CMK (cell line): ENCODE measurements at places on chromosomes 16 and 17.

DNA sequence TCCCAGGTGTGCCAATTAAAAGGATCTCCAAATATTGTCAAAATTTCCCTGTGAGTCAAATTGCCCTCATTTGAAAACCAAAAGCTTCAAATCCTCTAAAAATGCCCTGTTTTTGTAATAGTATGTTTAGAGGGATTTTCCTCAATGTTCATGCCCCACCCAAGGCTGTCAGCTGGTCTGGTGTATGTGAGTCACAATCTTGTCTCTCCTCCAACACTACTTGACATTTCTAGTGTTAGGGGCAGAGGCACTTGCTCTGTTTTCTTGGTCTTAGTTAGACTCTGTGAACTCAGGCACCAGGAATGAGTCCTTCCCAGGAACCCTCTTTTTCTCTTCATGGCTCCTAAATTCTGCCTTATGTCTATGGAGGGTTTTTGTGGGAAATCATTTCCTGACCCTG is 634.8 kb downstream of the KCNJ2 start:
- no peak for DNase-seq

GRCh38 chr17:35239823-35240222 is 3.0 kb upstream of the SLFN5 start:
- no peak for DNase-seq

- no peak for DNase-seq
Observed at GRCh38 chr16:65948361-65948760, 418.1 kb upstream of the CDH5 start.

GRCh38 chr17:29133121-29133713 is 47.0 kb downstream of the MYO18A start:
- no peak for DNase-seq

GRCh38 chr16:70724146-70725023 is 38.5 kb upstream of the MTSS2 start:
- DNase-seq, result no peak

DNA sequence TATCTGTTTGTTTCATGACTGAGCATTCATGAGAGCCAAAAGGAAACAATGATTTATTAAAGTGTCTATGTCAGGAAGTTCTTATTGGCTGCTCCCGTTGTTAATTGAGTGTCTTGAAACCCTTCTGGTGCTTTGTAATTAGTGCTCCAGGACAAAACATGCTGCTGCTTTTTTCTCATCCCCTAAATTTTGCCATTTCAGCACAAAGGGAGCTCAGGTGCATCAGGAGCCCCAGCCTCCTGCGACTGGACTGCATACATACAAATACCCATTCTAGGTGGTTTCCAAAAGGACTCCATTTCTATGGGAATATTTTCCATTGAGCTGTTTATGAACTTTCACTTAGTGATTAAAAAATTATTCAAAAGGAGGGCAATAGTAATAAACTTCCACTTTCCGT is 354.0 kb downstream of the CDH13 start:
- DNase-seq, result no peak

DNA sequence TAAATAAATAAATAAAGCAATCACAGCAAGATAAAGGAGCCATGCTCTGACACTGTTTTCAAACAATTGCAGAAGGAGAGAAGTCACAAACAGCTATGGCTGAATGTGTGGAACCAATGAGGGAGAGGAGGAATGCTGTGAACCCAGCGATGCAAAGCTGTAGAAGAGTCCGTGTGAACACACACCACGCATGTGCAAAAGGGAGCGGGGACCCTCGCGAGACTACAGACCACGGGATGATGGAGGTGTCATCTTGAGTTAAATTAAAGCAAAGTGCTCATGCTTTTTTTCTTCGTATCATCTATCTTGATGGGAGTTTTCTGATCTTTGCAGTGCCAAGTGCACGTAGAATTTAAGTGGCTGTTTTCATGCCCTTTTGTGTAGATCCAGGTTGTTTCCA is 123.8 kb upstream of the CDH5 start:
- no peak for DNase-seq

- no peak for DNase-seq
Observed at GRCh38 chr17:15184872-15185624, 80.1 kb downstream of the PMP22 start.

GRCh38 chr17:53942436-53942835 is 119.7 kb downstream of the KIF2B start:
- DNase-seq, result no peak

DNA sequence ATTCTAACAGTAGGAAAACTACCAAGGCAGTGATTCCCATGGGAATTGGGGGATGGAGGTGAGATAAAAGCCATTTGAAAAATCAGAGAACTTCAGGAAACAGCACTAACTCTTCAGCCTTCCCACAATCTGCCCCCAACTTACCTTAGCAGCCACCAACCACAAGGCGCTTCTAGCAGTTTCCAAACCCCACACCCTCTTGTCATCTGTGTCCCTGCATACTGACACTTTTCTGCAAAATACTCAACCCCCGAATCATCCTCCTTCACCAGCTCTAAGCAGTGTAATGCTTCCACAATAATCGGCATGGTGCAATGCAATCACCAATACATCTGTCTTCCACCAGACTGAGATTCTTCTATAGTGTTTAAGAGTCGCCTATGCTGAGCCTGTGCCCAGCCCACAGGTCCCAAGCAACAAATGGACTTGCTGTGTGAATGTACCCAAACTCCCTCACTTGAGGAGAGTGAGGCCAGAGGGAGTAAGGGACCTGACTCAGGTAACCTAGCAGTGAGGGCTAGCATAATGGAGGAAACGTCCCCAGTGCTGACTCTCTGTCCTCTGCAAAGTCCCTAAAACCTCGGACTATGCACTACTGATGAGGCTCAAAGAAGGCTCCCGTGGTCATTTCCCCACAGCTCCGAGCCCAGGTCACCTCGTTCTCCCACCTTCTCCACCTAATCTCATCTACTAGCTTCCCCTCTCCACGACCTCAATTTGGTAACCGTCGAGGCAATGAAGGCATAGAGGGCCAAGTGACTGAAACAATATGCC is 943 bp downstream of the DYNC1LI2 start:
- DNase-seq, result no peak

GRCh38 chr17:82204831-82205719 is 7.6 kb downstream of the CCDC57 start:
- no peak for DNase-seq

DNA sequence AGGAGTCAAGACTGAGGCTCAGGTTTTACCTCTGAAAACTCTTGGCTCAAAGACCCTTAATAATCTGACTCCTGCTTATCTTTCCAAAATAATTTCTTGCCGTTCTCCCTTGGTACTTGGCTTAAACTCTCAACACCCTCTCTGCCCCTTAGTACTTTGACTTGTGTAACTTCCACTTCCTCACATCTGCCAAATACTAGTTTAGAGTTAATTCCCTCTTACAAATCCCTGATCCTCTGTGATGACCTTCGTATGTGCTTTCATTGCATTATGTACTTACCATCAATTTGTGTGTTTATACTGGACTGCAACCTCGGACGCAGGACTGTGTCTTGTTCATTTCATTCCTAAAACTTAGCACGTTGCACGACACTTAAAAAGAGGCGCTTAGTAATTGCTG is 35.2 kb downstream of the ZNF207 start:
- DNase-seq, result no peak

DNA sequence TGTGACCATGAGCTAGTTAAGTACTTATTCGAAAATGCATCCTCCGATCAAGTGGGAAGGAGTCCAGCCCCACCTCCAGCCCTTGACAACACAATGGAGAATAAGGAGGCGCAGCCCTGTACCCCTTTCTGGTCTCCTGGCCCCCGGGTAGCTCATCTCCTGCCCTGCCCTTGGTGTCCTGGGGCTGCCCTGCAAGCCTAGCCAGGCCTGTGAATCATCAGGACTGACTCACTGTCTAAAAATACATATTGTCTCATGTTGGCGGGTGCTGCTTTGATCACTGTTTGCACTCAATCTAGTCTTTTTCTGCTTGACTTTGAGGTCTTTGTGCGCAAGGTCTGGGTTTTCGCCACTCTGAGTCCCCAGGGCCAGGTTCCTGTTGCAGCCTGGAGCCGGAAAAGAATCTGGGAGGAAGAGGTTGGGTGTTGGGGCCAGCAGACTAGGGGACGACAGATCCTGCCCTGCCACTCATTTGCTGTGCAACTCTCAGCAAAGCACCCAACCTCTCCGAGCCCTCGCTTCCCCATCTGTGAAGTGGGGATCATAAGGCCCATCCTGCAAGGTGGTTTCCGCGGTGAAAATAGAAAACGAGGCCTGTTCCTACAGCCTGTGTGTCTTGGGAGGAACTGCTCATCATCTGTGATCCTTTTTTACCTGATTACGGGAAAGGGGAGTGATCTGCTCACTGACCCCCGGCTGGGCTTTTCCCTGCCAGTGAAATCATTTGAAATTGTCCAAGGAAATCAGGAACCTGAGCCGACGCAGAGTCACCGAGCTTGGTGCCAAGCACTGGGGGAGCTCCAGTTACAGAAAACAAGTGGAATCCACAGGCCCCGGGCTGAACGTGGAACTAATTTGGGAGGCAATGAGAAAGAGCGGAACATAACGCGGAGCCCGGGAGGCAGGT is 230.4 kb downstream of the PARN start:
- DNase-seq, result no peak

DNA sequence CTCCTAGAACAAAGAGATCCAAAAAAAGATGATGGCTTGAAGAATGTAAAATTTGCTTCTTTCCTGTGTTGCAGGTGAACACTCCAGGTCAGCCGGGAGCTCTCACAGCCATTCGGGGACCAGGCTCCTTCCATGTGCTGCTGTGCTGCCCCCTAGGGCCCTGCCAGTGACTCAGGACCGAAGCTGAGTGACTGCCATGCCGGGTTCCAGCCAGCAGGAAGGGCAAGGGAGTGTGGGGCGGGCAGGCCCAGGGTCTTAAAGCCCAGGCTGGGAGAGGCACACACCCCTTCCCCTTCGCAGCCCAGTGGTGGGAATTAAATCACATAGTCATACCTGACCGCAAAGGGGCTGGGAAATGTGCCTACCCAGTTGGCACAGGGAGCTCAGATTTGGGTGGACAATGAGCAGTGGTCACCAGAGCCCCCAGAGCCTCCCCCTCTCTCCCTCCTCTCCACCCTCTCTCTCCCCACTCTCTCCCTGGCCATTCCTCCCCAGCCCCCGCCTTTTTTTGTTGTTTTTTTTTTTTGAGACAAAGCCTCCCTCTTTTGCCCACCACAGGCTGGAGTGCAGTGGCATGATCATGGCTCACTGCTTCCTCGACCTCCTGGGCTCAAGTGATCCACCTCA is 11.5 kb downstream of the EPOP start:
- DNase-seq, result peak; percentile 34

DNA sequence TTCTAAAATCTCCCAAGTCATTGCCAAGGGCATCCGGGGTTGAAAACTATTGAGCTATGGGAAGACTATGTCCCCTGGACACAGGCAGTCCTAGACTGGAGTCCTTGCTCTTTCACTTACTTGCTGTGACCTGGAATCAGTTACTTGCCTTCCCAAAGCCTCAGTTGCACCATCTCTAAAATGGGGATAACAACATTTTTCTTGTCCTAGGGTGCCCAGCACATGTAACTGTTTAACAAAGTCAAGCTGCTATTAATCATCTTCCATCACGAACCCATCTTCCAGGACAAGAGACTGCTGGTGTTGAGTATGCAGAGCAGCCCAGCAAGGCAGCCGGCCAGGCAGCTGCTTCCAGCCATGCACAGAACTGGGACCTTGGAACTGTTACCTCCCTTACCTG is 9.9 kb upstream of the CACNG4 start:
- no peak for DNase-seq

- DNase-seq, result no peak
Observed at GRCh38 chr16:85520853-85521521, 92.1 kb upstream of the GSE1 start.

- DNase-seq, result no peak
Observed at GRCh38 chr17:38693700-38694329, 11.3 kb upstream of the MLLT6 start.
